ENCODE measurements at places on chromosomes 2 and 18.

GRCh38 chr2:202757339-202757738 lies 114.2 kb downstream of the ICA1L start:
- no peak for DNase-seq

GRCh38 chr2:241863536-241863954 lies 4.9 kb upstream of the PDCD1 start:
- DNase-seq = peak; percentile 19

- no peak for DNase-seq
Observed at GRCh38 chr18:79934311-79935097, 16.9 kb downstream of the SLC66A2 start.

DNA sequence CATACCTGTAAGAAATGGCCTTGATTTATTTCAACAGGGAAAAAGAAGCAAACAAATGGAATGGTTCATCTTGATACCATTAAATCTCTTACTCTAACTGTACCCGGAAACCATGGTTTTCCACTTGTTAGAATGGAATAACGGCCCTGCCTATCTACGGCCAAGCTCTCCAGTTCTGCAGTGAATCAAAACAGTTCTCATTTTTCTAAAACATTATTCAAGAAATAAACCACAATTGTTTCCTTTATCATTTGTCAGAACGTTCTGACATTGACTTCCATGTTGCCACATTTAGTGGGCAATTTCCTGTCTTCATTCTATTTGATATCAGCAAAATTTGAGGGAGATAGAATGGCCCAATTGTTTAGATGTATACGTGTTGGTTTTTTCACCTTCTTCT lies 118.8 kb upstream of the CDH19 start:
- DNase-seq = no peak

- no peak for DNase-seq
Observed at GRCh38 chr2:64192125-64192479, 47.9 kb upstream of the PELI1 start.

GRCh38 chr2:133418671-133419070 lies 149.6 kb downstream of the NCKAP5 start:
- DNase-seq = no peak

- no peak for DNase-seq
Observed at GRCh38 chr2:139798391-139798790, 1018.2 kb upstream of the NXPH2 start.

- DNase-seq = no peak
Observed at GRCh38 chr2:28369358-28369757, 23.3 kb upstream of the FOSL2 start.

DNA sequence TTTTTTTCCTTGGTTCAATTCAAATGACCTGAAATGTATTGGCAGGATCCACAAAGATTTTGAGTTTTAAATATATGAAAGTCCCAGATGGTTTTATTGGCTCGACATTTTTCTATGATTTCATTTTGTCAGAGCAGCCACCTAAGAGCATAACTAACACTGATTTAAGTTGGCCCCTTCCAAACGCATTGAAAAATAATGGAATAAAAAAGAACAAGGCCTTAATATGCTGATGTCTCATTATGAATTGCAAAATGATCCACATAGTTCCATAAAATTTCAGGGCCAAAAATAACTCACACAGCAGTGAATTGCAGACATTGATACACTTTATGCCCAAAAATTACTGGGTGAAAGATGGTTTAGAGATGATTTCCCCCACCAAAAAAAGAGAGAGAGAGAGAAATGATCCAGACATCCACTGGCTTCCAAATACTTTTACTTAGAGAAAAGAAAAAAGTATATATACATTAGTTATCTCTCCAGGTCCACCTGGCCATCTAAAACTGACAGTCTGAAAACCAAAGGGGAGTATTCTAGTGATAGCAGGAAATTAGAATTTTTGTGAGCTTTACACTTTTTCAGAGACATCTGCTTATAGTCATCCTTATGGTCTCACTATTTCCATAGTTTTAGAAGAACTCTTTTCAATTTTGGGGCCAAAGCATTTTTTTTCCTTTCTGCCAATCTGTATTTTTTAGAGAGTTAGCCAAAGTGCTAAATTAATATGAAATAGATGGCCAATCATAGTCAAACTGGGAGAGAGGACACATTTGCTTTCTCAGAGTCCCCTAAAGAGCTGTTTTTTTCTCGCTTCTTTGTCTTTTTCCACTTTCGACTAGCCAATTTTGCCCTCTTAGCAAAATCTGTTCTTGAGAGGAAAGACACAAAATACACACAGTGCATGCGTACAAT lies 213.5 kb upstream of the RND3 start:
- no peak for DNase-seq

DNA sequence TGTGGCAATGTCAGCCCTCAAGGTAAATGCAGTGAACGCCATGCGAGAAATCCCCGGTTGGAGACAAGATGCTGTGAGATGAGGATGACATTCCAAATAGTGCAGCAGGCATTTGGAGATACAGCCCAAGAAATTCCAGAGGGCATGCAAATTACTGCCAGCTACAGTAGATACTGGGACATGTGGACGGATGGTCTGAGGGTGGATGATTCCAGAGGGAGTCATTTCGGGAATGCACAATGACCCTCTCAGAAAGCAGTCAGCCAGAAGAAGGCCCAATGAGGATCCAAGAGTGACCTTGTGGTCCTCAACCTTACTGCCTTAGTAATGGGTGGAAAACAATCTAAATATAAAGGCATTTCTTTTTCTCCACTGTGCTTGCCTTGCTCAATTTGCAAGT lies 111.3 kb downstream of the HNRNPLL start:
- no peak for DNase-seq

DNA sequence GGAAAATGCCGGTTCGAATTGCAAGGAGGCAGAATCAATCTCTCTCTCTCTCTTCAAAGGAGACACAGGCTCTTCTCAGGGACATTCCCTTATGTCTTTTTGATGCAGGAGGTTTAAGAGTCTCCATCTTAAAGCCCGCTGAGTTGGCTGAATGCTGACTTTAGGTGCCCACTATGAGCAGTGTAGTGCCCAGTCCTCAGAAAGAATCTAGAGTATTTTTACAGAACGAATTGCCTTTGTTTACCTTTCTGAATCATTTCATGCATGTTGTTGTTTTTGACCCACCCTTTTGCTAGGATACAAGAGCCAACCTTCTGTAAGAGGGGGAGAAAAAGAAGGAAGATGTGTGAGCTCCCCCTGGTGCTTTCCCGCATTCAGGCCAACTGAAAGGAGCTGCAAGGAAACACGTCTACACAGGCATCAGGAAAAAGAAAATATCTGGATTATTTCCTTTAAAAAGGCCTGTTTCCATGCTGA lies 193.5 kb upstream of the TCF4 start:
- DNase-seq = peak; percentile 84

DNA sequence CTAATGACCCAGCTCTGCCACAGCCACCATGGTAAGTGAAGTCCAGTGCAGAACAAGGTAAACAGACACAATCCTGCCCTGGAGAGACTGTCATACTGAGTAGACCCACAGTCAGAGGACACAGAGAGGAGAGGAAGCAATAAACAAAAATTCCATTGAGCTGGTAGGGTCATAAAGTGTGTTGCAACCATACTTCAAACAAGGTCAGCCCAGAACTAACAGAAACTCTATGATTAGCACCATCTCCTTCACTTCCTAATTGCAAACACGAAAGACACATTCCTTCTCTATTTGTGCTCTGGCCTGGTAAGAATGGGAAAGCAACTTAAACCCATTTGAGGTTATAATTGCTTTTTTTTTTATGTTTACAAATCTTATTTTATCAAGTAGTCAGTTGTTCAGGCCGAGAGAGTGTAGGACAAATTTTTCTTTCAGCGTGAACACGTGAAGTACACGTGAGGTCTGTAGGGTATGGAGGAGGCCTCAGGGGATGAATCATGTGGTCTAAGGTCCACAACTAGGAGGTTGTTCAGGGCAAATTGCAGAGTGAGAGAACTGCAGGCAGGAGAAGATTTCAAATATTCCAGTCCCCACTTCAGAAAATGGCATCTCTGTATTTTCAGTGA lies 71.4 kb upstream of the GLS start:
- DNase-seq = no peak

DNA sequence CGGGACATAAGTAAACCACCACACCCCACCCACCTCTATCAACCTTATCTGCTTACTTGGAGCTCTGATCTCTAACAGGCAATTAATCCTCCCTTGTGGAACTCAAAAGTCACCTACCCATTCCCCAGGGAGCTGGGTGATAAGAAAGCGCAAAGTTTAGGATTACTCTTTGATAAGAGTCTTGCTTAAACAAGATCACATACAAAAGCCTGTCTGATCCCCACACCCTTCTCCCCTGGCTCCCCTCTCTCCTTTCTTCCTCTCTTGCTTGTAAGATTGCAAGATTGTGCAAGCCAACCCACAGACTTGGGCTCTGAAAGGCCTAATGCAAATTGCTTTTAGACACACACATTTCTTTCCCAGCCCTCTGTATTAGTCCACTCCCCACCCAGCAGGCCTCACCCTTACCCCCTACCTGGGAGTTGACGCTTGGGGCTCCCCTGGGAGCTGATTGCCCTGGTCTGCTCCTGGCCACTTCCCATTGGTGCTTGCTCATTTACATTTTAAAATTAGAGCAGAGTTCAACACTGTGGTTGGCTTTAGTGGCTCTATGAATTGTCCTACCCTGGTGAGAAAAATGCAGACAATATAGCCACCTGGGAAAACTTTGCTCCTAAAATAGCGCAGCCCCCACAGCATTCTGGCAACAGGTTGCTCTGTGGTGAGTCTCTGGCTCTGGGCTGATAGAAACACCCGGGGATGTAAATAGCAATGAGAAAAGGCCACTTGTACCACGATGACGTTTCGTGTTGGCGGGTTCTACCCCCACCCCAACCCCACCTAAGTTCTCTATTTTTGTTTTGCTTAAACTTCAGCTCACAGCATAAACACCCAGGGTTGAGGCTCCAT lies 92.8 kb upstream of the MSH2 start:
- peak; percentile 30 for DNase-seq

- DNase-seq = no peak
Observed at GRCh38 chr18:25186871-25187270, 165.1 kb downstream of the ZNF521 start.

GRCh38 chr2:239868556-239869181 lies 156.5 kb downstream of the NDUFA10 start:
- DNase-seq = no peak

- DNase-seq = peak; percentile 100
Observed at GRCh38 chr2:207238831-207239701, 73.3 kb upstream of the KLF7 start.

GRCh38 chr18:76416911-76417310 lies 78.1 kb downstream of the ZNF516 start:
- DNase-seq = peak; percentile 38

DNA sequence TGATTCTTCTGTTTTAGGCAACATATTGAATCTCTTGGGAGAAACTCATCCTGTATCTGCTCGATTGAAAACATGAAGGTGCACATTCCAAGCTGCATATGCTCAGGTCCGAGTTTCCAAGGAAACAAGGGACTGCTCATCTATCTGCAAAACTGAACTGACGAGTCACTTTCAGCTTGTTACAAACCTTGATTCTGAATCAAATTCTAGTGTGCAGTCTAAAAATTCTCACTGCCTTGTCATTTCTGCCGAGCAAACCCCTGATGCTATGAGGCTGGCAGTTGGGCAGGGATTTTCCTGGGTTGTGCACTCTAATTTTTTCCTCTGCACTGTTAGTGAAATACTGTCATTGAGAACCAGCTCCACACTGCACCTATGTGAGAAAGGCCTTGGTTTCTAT lies 101.3 kb upstream of the ETAA1 start:
- no peak for DNase-seq

- peak; percentile 41 for DNase-seq
Observed at GRCh38 chr2:58006256-58006951, 40.2 kb upstream of the VRK2 start.

- DNase-seq = no peak
Observed at GRCh38 chr18:62572456-62572855, 49.6 kb downstream of the ZCCHC2 start.

DNA sequence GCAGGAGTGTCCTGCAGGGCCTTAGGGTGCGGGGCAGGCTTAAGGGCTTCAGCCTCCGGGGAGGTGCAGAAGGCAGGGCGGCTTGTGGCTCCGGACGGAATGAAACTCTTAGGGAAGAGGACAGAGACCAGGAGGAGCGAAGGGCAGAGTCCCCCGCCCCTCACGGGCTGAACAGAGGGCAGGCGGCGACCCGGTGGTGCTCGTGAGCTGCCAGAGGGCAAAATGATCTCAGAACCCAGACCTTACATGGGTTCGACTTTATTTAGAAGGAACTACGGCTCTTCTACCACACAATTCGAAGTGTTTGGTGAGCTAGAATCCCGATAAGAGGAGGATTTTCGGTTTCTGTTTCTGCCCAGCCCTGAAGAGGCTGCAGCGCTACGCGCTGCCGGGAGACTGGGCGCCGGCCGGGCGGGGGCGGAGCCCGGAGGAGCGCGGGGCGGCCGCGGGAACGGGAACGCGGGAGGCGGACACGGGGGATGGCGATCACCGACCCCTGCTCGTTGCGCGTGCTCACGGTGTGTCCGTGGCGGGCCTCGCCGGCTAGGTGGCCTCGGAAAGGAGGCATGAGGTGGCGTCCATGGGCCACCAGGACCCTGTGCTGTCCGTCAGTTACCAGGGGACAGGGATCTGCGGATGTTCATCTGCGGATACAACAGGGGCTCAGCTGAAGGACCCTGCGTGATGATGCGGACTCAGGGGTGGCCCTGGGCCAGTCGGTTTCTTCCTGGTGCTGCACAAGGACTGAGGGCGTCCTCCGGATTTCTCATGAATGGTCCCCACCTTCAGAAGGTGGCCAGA lies 4.2 kb upstream of the SP100 start:
- DNase-seq = peak; percentile 61

- DNase-seq = no peak
Observed at GRCh38 chr2:17309181-17309580, 209.1 kb downstream of the RAD51AP2 start.

GRCh38 chr2:109721135-109721534 lies 73.0 kb upstream of the RGPD5 start:
- DNase-seq = no peak

DNA sequence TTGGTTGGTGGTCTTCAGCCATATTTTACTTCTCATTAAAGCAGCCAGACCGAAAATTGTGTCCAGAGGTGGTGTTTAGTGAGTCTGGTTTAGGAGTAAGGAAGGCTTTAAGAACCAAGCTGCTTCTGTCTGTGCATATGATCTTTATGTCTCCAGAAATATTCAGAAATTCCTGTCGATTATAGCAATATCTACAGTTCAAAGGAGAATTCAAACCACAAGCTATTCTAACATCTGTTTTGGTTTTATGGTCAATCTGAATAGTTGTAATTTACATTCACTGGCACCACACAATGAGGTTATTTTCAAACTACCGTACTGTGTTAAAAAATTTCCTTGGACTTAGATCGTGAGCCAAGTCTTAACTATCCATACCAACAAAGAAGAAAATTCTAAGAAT lies 11.3 kb downstream of the UPP2 start:
- peak; percentile 18 for DNase-seq

DNA sequence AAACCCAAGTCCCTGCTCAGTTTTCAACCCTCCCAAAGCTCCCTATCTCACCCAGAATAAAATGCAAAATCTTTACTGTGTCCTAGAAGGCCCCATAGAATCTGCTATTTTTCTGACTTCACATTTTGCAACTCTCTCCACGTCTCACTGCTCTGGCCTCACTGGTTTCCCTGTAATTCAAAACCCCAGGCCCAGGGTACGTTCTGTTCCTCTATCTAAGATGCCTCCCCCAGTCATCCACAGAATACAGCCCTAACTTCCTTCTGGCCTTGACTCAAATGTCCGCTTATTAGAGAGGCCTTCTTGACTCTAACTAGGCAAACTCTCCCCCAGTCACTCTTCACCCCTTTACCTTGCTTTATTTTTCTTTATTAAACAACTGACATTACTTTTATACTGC lies 42.0 kb downstream of the FAM161A start:
- no peak for DNase-seq

- DNase-seq = peak; percentile 36
Observed at GRCh38 chr2:9631878-9632700, 1.3 kb upstream of the YWHAQ start.

Measured in fibroblast of skin of scalp (primary cell).